Ecto neural progenitor cell (in vitro differentiated cells): ENCODE measurements at places on chromosomes 3 and 15.

GRCh38 chr15:58135511-58136174, 2.5 kb upstream of the AQP9 start:
- no peak for DNase-seq

GRCh38 chr3:128605091-128606046, 45.2 kb downstream of the RPN1 start:
- DNase-seq = no peak

DNA sequence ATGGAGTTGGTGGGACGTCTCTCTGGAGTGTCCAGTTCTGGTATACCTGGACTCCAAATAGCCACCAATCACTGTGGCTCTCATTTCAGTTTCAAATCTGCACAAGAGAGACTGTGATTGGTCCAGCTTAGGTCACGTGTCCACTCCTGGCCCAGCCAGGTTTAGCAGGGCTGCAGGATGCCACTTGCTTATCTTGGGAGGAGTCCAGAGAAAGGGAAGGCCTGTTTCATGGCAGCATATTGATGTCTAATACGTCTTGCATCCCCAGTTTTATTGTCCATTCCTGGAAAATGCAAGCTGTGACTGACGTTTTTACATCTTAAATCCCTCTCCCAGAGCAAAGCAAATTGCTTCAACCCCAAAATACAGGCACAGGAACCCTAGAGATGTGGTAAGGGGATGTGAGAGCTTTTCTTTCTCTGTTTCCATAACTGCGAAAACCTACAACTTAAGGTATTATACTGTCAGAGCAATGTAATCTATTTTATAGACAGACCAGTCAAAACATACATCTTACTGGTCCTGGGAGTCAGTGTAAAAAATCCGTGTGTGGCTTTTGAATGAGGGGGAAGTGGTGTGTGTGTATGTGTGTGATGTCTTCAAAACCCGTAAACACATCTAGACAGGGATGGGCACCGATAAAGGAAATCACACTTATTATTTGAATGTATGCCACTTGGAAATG, 274.4 kb downstream of the TLE3 start:
- DNase-seq = no peak

- no peak for DNase-seq
Measured at GRCh38 chr15:42344763-42345162, 14.5 kb upstream of the CAPN3 start.

DNA sequence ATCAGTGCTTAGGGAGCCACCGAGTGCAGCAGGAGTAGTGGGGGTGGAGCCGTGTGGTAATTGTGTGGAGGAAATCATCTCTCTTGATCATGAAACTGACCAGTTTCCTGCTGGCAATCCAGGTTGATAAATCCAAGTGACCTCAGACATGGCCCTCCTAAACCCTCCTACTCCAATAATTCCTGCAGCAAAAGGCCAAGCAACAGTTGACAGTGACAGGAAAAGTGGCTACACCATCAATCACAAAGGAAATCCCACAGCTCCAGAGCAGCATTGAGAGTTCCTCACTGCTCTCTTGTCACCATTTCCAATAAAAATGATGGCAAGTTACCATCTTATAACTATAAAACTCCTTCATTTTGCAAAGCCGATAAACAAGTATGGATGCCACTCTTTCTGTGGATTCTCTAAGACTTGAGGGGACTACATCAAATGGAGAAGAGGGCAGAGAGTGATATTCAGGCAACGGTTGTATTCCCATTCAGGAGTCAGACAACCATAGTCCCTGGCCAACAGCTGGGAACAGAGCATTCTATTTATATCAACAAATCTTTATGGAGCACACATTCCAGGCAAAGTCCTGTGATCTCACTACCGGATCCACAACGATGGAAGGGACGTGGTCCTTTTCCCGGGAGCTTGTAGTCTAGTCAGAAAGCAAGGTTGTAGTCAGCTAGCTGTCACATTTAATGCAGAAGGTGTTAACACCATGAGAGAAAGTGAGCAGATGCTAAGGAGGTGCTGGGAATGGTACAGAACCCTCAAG, 312.5 kb upstream of the CTNNB1 start:
- no peak for DNase-seq

DNA sequence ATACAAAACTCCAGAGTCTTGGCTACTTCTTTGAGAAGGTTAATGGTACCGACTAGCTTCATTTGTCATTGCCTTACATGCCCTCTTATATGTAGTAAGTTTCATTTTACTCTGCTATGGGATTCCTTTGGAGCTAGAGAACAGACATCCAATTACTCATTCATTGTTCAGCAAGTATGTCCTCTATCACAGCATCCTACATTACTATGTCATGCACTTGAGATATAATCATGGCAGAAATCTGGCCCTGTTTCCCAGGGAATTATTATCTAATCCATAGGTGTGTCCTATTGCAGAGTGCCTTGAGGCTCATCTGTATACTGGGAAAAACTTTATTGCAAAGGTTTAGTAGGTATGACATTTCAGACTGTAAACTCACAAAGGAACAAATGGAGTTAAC, 333.1 kb upstream of the NECTIN3 start:
- no peak for DNase-seq
